ENCODE measurements at places on chromosomes 3 and 15. TPM values are rescaled to one million over a fixed set of nuclear protein-coding genes. Genes with fewer than 3 reads are reported as not detected.

DNA sequence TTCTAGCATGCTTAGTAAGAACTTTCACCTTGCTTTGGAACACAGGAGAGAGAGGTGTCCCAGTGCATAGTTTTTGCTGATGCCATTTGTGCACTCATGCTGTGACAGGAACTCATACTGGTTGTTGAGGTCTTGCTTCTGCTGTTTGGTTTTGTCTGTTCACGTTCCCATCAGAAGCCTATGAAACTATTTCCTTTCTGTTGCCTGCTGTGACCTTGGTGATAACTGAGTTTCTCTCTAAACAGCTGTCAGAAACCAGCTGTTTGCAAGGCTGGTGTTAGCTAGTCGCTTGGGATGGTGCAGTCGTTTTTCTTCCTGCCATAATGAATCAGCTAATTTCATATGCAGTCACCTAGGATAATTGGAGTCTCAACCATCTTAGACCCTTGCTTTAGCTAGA is 724.1 kb downstream of the GRM7 start:
- H3K4me1 ChIP-seq: no peaks in the 10 kb centered on the region
- DNase-seq: no peak
- no peaks in the 10 kb centered on the region for H3K36me3 ChIP-seq
- H3K27ac ChIP-seq: no peak overlapping the region
- H3K4me3 ChIP-seq: no peak overlapping the region

The PLCH1 gene
- 0.56 TPM for total RNA-seq

- no peak overlapping the region for H3K4me3 ChIP-seq
- H3K36me3 ChIP-seq: no peaks in the 10 kb centered on the region
- no peaks in the 10 kb centered on the region for H3K27me3 ChIP-seq
- no peaks in the 10 kb centered on the region for H3K4me1 ChIP-seq
- no peak overlapping the region for H3K27ac ChIP-seq
- no peak for DNase-seq
These were observed 6.6 kb upstream of the SUCNR1 start for GRCh38 chr3:151866711-151867410.

- no peak overlapping the region for H3K4me3 ChIP-seq
- H3K27ac ChIP-seq: no peak overlapping the region
- H3K4me1 ChIP-seq: no peaks in the 10 kb centered on the region
- H3K27me3 ChIP-seq: no peaks in the 10 kb centered on the region
These were observed 251.9 kb downstream of the NAALADL2 start for GRCh38 chr3:175111036-175111435.

GRCh38 chr3:27392950-27393679 is 23.9 kb upstream of the NEK10 start:
- no peak for DNase-seq
- no peaks in the 10 kb centered on the region for H3K27me3 ChIP-seq
- H3K4me3 ChIP-seq: no peak overlapping the region
- no peaks in the 10 kb centered on the region for H3K4me1 ChIP-seq
- no peak overlapping the region for H3K27ac ChIP-seq

GRCh38 chr3:172530566-172530965 is 7.3 kb upstream of the TNFSF10 start:
- peaks cover 14% of the 10 kb centered on the region for H3K4me1 ChIP-seq
- DNase-seq: peak; percentile 34
- peak overlapping the region; percentile 2 for H3K4me3 ChIP-seq
- H3K27me3 ChIP-seq: no peaks in the 10 kb centered on the region
- H3K36me3 ChIP-seq: no peaks in the 10 kb centered on the region
- H3K27ac ChIP-seq: peak overlapping the region; percentile 9

- no peaks in the 10 kb centered on the region for H3K4me1 ChIP-seq
- H3K27ac ChIP-seq: no peak overlapping the region
- no peaks in the 10 kb centered on the region for H3K36me3 ChIP-seq
- no peaks in the 10 kb centered on the region for H3K27me3 ChIP-seq
- DNase-seq: no peak
These were observed 16.4 kb upstream of the ANXA2 start for GRCh38 chr15:60414016-60414682.

The HGD gene
- 2.6 TPM for total RNA-seq

- no peaks in the 10 kb centered on the region for H3K27me3 ChIP-seq
- H3K36me3 ChIP-seq: peaks cover 34% of the 10 kb centered on the region
- peak overlapping the region; percentile 6 for H3K27ac ChIP-seq
- peak; percentile 55 for DNase-seq
These were observed 28.9 kb upstream of the ICE2 start for GRCh38 chr15:60507596-60508424.

The PODXL2 gene
- 3.6 TPM for total RNA-seq

DNA sequence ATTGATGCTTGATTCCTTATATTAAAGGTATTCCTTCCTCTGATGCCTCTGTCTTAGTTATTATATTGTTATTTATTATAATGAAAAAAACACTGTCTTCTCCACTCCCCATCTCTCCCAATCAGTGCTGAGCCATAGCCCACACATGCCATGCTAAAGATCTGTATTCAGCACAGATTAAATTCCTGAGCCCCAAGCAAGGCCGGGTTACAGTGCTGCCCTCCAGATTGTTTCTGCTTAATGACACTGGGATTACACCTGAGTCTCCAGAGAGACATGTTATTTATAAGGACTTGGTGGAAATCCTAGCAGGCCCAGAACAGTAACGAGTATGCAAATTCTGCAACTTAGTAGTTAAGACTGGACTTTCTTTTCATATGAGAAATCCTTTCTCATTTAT is 305.9 kb upstream of the UMPS start:
- no peaks in the 10 kb centered on the region for H3K27me3 ChIP-seq
- H3K4me3 ChIP-seq: no peak overlapping the region
- DNase-seq: no peak

DNA sequence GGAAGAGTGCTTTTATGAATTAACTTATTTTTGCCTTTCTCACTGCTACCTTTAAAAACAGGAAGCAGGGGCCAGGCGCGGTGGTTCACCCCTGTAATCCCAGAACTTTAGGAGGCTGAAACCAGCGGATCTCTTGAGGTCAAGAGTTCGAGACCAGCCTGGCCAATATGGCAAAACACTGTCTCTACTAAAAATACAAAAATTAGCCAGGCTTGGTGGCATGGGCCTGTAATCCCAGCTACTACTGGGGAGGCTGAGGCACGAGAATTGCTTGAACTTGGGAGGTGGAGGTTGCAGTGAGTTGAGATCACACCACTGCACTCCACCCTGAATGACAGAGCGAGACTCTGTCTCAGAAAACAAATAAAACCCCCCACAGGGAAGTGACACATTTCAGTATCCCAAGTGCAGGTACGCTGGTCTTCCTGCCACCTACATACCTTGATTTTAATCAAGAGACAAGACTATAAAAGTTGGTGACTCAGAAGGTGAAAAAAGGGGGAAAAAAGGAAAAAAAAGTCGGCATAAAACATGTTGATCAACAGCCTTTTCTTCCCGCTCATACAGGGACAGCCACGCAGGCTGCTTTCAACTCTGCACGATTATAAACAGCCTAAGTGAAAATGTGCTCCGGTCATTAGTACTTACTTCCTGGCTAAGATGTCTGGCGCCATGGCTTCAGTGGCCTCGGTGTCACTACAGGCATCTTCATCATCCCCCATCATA is 18.8 kb downstream of the PPP1R2 start:
- peaks cover 20% of the 10 kb centered on the region for H3K4me1 ChIP-seq
- DNase-seq: no peak
- peak overlapping the region; percentile 27 for H3K4me3 ChIP-seq

The CPNE9 gene
- 0.16 TPM for total RNA-seq

GRCh38 chr3:65170390-65171042 is 482.7 kb upstream of the ADAMTS9 start:
- no peak overlapping the region for H3K27ac ChIP-seq
- H3K27me3 ChIP-seq: no peaks in the 10 kb centered on the region
- no peaks in the 10 kb centered on the region for H3K36me3 ChIP-seq

The STRA6 gene
- total RNA-seq: not detected

The RTP3 gene
- total RNA-seq: not detected

- no peaks in the 10 kb centered on the region for H3K4me1 ChIP-seq
- no peaks in the 10 kb centered on the region for H3K27me3 ChIP-seq
- no peak overlapping the region for H3K4me3 ChIP-seq
- H3K27ac ChIP-seq: no peak overlapping the region
- no peak for DNase-seq
These were observed 12.2 kb upstream of the SNRPA1 start for GRCh38 chr15:101307048-101307896.

The SPCS1 gene
- 78.2 TPM for total RNA-seq

The SPTBN5 gene
- 1.4 TPM for total RNA-seq

DNA sequence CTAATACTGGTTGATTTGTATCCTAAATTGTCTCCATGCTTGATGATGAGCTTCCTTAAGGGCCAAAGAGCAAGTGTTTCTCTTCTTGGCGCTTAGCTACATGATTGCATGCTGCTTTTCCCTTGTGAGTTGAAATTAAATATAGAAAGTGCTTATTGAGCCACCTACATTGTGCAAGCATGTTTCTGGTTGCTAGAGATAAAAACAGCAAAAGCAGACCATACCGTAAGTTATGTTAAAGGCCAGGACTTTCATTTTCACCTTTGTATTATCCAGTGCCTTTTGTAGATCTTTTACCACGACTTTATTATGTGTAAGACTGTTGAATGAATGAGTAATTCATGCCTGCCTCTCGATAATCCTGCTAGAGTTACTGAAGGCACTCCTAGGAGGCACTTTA is 41.9 kb upstream of the CCNB2 start:
- no peak overlapping the region for H3K4me3 ChIP-seq
- DNase-seq: no peak
- H3K27ac ChIP-seq: no peak overlapping the region
- no peaks in the 10 kb centered on the region for H3K27me3 ChIP-seq

The SLC38A3 gene
- total RNA-seq: not detected

The LARP6 gene
- total RNA-seq: not detected

The PCOLCE2 gene
- not detected for total RNA-seq

- no peaks in the 10 kb centered on the region for H3K36me3 ChIP-seq
- DNase-seq: no peak
- no peak overlapping the region for H3K4me3 ChIP-seq
- H3K27me3 ChIP-seq: no peaks in the 10 kb centered on the region
- no peak overlapping the region for H3K27ac ChIP-seq
These were observed 176.0 kb downstream of the ABHD5 start for GRCh38 chr3:43866529-43867353.

DNA sequence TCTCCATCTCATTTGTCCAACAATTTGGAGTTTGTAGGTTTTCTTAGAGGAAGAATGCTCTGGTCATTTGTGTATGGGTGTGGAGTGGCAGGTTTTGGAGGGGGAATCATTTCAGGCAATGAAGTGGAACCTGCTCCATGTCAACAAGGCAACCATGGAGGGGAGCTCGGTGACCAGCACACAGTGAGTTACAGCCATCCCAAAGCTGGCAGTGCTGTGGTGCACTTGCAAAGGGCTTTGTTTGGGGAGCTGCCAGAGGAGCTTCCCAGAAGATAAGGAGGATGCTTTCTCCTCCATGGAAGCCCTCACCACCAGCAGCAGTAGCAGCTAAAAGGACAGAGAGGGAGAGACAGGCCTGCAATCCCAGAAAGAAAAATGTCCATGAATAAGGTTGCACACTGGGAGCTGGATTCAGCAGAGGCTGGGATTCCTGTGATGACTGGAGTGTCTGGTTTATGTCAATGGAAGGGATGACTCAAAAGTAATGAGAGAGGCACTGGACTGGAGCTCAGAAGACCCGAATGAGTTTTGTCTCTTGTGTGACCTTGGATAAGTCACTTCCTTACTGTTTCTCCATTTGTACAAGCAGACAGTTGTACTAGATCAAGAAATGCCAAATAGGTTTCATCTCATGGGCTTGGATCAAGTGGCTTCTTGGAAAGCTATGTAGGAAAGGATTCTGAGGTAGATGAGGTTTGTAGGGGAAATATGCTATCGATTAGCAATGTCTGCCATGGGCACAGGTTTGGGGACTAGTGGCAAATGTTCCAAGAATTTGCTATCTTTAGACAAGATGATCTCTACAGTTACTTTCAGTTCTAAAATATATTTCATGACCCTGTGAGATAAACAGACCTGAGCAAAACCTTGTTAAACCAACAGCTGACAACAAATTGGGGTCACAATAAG is 27.2 kb upstream of the UBE2Q2 start:
- no peak for DNase-seq
- H3K36me3 ChIP-seq: no peaks in the 10 kb centered on the region
- H3K4me1 ChIP-seq: no peaks in the 10 kb centered on the region
- H3K27ac ChIP-seq: no peak overlapping the region
- H3K27me3 ChIP-seq: no peaks in the 10 kb centered on the region
- no peak overlapping the region for H3K4me3 ChIP-seq

GRCh38 chr3:45852828-45853227 is 10.9 kb upstream of the LZTFL1 start:
- H3K4me1 ChIP-seq: no peaks in the 10 kb centered on the region
- H3K4me3 ChIP-seq: no peak overlapping the region
- H3K36me3 ChIP-seq: no peaks in the 10 kb centered on the region
- H3K27me3 ChIP-seq: no peaks in the 10 kb centered on the region

The CCR3 gene
- 0.18 TPM for total RNA-seq

The ZNF860 gene
- total RNA-seq: not detected

GRCh38 chr3:148873977-148874376 is 8.9 kb downstream of the CPA3 start:
- H3K27ac ChIP-seq: no peak overlapping the region
- no peaks in the 10 kb centered on the region for H3K27me3 ChIP-seq
- no peaks in the 10 kb centered on the region for H3K36me3 ChIP-seq

GRCh38 chr3:188154809-188155574 is 1.0 kb downstream of the LPP start:
- no peak for DNase-seq
- H3K4me3 ChIP-seq: peak overlapping the region; percentile 56
- no peaks in the 10 kb centered on the region for H3K27me3 ChIP-seq
- no peaks in the 10 kb centered on the region for H3K36me3 ChIP-seq

The CX3CR1 gene
- total RNA-seq: 66.6 TPM

GRCh38 chr15:25465835-25466234 is 27.0 kb upstream of the UBE3A start:
- DNase-seq: no peak
- no peaks in the 10 kb centered on the region for H3K4me1 ChIP-seq
- no peak overlapping the region for H3K27ac ChIP-seq
- H3K4me3 ChIP-seq: no peak overlapping the region
- no peaks in the 10 kb centered on the region for H3K36me3 ChIP-seq
- H3K27me3 ChIP-seq: no peaks in the 10 kb centered on the region

DNA sequence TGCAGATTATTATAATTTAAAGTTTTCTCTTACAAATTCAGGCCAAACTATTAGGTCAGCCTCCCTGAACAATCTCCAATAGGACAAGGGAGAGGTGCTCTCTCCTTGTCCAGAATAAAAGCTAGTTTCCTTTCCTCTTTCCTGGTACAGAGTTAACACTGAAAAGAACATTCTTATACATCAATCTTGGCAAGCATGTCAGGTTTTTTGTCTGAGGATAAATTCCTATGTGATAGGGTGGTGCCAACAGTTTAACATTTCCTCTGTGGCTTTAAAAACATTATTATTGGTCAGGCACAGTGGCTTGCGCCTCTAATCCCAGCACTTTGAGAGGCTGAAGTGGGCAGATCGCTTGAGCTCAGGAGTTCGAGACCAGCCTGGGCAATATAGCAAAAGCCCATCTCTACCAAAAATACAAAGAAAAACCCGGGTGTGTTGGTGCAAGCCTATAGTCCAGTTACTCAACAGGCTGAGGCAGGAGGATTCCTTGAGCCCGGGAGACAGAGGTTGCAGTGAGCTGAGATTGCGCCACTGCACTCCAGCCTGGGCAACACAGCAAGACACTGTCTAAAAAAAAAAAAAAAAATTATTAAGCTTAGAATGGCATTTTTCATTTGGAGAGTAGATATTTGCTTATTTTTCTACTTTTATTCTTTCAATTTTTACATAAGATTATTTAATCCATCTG is 13.7 kb upstream of the ULK4 start:
- no peak for DNase-seq
- no peak overlapping the region for H3K4me3 ChIP-seq
- no peak overlapping the region for H3K27ac ChIP-seq
- H3K36me3 ChIP-seq: no peaks in the 10 kb centered on the region

- H3K36me3 ChIP-seq: no peaks in the 10 kb centered on the region
- H3K27ac ChIP-seq: no peak overlapping the region
- DNase-seq: no peak
- H3K27me3 ChIP-seq: no peaks in the 10 kb centered on the region
- no peak overlapping the region for H3K4me3 ChIP-seq
- no peaks in the 10 kb centered on the region for H3K4me1 ChIP-seq
These were observed 109.6 kb downstream of the FNDC3B start for GRCh38 chr3:172148702-172149565.

The ACTL6A gene
- total RNA-seq: 59.7 TPM

All from naive thymus-derived CD4-positive, alpha-beta T cell (primary cell).